Skin of body (tissue), 3 donors: ENCODE measurements at places on chromosomes 5 and 9.
A peak's percentile ranks its signal among the peaks of the same experiment; 100 is the strongest.

GRCh38 chr5:67605730-67606585 lies 409.4 kb upstream of the CD180 start:
- no peak for DNase-seq

- no peak for DNase-seq
Measured at GRCh38 chr5:7970816-7971215, 101.9 kb downstream of the MTRR start.

DNA sequence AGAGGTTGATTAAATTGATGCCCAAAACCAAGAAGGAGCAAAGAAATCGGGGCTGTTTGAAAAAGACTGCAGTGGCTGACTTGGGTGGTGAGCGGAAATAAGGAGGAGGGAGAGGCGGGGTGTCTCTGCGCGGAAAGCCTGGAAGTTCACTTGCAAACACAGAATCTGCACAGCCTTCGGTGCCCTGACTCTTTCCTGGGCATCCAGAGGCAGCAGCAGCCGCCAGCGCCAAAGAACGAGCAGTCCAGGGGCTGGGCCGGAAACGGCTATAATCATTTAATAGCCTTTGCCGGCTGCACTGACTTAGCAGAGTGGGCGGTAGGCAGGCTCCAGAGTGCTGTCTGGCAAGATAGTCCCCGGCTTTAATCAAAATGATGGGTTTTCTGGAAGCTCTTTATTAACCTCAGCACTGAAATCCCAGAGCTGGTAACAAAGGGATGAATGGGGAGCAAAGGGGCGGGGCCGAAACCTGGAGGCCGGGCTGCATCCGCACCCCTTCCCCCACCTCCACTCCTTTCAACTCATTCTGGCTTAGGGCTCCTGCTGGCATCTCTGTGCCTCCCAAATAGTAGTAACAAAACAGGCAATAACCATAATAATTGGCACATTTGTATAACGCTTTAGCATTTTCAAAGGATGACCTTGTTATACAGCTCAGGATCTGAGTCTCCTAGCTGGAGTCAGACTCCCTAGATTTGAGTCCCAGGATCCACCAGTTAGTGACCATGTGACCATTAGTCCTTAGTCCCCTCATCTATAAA lies 35.7 kb downstream of the PCDHAC2 start:
- DNase-seq: no peak

DNA sequence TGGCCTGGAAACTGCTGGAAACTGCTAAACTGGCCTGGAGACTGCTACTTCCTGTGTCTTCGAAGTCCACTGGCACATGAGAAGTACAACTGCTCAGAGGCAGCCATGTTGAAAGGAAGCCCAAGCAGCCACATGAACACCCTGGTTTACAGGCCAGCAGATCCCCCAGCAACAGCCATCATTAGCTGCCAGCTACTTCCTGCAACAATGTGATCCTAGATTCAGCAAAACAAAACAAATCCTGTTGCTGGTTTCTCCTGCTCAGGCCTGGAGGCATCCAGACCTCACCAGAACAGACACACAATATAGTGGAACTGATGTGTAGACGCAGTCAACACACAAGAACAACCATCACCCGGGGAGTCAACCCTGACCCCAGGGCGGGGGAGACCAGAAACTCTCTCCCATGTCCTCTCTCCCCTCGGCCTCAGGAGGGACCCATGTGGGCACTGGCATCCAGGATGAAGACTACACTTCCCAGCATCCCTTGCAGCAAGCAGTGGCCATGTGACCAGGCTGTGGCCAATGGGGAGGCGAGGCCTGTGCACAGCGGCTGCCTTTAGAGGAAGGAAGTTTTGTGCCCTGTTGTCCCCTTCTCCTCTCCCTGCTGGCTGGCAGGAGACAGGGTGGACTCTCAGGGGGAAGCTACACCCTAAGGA lies 9.2 kb upstream of the LCN15 start:
- no peak for DNase-seq

- DNase-seq: no peak
Measured at GRCh38 chr5:16134204-16134603, 45.4 kb downstream of the MARCHF11 start.

GRCh38 chr9:69122549-69123141 lies 51.4 kb upstream of the TJP2 start:
- DNase-seq: peak; percentile 11

- no peak for DNase-seq
Measured at GRCh38 chr5:66315784-66316183, 171.7 kb downstream of the SREK1 start.
